ENCODE measurements at places on chromosomes 13 and 19.

DNA sequence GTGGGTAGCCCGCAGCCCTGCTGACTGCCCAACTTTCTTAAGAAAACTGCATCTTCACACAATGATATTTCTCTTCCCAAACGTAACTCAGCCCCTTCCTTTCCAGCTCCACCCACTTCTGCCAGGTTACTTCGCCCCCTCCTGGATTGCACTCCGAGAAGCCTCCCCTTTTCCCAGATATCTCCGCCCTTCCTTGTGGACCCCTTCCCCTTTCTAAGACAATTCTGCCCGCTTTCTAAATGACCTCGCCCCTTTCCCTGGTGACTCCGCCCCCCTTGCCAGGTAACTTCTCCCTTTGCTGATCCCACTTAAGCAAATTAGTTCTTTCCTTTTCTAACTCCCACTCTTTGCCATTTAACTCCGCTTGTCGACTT lies 2.6 kb downstream of the VSIG10L start:
- no peak for DNase-seq

- peak; percentile 5 for DNase-seq
Observed at GRCh38 chr13:59269476-59269875, 894.3 kb downstream of the DIAPH3 start.

DNA sequence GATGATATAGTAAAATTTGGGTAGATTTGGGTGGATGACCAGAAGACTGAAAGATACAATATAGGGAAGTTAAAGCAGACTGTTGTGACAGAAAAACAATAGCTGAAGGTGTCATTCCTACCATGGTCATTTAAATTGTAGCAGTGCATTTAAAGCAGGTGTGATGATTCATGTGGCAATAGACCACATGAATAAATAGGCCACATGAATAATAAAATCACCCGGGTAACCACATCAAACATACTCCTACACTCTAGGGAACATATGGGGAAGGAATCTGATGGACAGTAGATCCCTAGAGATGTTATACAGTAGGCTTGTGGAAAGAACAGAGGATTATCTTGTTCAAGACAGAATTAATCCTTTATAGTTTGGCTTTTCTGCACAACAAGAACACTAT lies 392.6 kb downstream of the SLITRK5 start:
- peak; percentile 10 for DNase-seq

GRCh38 chr13:30453727-30454126 lies 12.0 kb downstream of the HMGB1 start:
- peak; percentile 60 for DNase-seq

GRCh38 chr19:50147462-50148423 lies 15.3 kb downstream of the IZUMO2 start:
- peak; percentile 82 for DNase-seq

GRCh38 chr13:20160306-20161274 lies at the start of gene GJA3:
Gene GJA3 (minus strand): TSS chr13:20161052. CDS start chr13:20143288, 17,764 bp downstream.
- peak; percentile 70 for DNase-seq

DNA sequence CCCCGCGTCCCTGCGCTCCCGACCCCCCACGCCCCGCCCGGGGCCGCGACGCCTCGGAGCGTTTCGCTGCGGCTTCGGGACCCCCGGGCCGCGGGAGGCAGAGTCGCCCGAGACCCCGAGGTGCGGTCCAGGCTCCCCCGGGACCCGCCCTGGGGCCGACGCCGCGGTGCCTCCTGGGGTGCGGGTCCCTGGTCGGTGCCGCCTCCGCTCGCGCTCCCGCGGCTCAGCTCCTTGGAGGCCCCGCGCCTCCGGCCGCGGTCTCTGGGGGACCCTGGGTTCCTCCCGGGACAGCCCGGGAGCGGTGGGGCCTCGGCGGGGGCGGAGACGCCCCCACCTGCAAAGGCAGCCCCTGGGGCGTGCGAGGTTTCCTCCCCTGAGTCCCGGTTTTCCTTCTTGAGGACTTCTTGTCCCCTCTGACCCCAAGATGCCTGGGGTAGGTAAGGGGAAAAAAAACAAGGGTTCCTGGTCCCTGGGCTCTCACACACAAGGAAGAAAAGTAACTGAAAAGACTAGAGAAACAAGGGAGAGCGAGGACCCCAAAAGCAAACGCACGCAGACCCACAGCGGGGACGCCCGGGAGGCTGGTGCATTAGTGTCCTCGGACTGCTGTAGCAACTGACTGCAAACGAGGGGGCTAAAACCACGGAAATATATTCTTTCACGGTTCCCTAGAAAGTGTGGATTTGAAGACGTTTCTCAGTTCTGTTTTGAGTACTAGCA lies 740 bp downstream of the ZNF555 start:
- DNase-seq: peak; percentile 15

DNA sequence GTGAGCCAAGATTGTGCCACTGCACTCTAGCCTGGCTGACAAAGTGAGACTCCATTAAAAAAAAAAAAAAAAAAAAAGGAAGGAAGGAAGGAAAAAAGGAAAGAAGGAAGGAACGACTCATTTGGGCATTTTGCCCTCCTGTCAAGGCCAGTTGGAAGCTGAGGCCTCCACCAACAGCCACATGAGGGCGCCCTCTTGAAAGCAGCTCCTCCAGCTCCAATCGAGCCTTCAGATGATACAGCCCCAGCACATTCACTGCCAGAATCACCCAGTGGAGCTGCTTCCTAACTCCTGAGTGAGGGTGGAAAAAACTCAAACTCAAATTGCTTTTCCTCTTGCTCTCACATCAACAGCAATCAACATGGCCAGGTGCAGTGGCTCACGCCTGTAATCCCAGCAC lies 40.9 kb downstream of the GNG7 start:
- DNase-seq: peak; percentile 26

- DNase-seq: no peak
Observed at GRCh38 chr19:6671960-6672359, 2.0 kb upstream of the TNFSF14 start.

GRCh38 chr19:13981988-13982501 lies 24.1 kb downstream of the RFX1 start:
- no peak for DNase-seq

- DNase-seq: peak; percentile 96
Observed at GRCh38 chr19:51572908-51573307, 1.8 kb downstream of the ZNF175 start.

DNA sequence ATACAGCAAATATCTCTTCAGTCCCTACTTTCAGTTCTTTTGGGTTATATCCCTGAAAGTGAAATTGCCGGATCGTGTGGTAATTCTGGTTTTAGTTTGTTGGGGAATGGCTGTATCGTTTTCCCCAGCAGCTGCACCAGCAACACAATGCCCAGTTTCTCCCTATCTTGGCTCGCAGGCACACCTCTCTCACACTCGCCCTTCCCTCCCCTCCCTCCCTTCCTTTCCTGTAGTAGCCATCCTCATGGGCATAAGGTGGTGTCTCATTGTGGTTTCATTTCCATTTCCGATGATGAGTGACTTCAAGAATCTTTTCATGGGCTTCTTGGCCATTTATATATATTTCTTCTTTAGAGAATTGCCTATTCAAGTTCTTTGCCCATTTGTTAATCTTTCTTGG lies 8.6 kb upstream of the GPR18 start:
- peak; percentile 50 for DNase-seq

DNA sequence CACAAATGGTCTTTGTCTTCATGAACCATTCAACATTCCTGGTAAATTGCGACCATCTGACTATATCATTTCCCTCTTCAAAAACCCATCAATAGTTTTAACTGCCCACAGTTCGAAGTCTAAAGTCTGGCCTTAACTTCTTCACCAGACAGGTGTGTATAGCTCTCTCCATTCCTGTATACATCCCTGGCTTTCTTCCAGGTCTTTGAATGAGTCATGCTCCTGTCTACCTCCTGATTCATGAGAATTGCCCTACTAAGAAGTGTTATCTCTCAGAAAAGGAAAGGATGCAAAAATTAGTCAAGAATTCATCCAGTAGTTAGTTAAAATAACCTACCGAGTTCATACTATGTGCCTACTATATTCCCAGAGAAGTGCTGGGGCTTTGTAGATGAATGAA lies 225.0 kb downstream of the TBC1D4 start:
- DNase-seq: peak; percentile 44

GRCh38 chr13:20942938-20943559 lies 40.5 kb upstream of the XPO4 start:
- DNase-seq: no peak

- peak; percentile 29 for DNase-seq
Observed at GRCh38 chr13:114161644-114162532, 17.2 kb upstream of the CFAP97D2 start.

GRCh38 chr19:374183-374885 lies 29.7 kb upstream of the MIER2 start:
- DNase-seq: no peak

DNA sequence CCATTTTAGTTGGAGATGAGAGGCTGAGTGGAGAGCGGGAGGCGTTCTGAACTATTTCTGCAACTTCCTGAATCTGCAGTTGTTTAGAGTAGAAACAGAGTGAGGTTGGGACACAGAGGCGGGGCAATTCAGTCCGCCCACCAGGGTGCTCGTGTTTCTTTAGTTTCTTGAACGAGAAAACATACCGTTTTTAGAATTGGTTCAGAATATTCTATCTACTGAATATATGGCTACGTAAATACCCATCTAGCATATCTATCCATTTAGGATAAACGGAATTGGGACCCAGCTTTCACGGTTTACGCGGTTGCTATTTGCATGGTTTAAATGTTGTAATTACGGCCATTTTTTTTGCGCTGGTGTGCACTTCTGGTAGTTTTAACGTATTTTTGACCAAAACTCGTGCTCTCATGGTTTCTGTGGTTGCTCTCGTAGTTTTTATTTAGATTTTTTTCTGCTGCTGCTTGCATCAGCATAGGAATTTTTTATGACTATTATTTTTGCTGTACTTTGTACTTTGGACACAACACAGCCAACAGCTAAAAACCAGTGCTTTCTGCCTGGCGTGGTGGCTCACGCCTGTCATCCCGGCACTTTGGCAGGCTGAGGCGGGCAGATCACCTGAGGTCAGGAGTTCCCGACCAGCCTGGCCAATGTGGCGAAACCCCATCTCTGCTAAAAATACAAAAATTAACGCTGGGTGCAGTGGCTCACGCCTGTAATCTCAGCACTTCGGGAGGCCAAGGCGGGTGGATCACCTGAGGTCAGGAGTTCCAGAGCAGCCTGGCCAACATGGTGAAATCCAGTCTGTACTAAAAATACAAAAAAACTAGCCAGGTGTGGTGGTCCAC lies 32.7 kb downstream of the TIMM13 start:
- DNase-seq: no peak

GRCh38 chr13:45808925-45809324 lies 42.6 kb downstream of the SIAH3 start:
- DNase-seq: no peak

GRCh38 chr19:27964185-27964584 lies 1248.8 kb downstream of the UQCRFS1 start:
- no peak for DNase-seq

GRCh38 chr13:97122381-97122996 lies 99.6 kb upstream of the MBNL2 start:
- DNase-seq: peak; percentile 87

GRCh38 chr13:97588993-97589392 lies 155.0 kb downstream of the RAP2A start:
- DNase-seq: no peak

DNA sequence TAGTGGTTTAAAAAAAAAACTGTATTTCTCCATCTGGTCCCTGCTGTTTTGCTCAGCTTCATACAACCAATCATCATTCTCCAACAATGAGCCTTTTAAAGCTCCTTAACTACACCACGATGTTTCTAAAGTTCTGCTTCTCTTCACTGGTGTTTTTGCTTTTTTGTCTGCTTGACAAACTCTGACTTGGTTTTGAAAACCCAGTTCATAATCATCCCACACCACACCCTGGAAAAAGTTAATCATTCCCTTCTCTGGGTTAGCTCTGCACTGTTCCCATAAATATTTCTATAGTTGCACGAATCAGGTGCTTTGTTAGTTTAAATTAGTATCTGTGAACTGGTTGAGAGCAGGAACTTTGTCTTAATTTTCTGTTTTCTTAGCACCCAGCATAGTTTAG lies 217.1 kb downstream of the ENOX1 start:
- no peak for DNase-seq

GRCh38 chr13:82934000-82934399 lies 948.3 kb downstream of the SLITRK1 start:
- DNase-seq: no peak

DNA sequence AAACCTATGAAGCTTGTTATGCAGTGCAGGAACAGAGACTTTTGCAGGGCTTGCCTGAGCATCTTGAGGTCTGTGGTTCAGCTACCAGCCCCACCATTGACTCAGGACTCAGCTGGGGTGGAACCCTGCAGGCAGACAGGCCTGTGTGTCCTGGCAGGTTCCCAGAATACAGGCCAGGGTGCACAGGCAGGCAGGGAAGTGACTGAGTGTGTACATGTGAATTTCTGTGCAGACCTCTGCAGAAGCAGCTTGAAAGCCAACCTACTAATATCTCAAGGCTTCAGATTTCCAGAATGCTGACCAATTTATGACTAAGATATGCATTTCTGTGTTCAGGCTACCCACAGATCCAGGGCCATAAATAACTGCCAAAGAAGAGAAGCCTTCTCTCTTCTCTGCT lies 254.4 kb downstream of the DLEU7 start:
- DNase-seq: peak; percentile 90

DNA sequence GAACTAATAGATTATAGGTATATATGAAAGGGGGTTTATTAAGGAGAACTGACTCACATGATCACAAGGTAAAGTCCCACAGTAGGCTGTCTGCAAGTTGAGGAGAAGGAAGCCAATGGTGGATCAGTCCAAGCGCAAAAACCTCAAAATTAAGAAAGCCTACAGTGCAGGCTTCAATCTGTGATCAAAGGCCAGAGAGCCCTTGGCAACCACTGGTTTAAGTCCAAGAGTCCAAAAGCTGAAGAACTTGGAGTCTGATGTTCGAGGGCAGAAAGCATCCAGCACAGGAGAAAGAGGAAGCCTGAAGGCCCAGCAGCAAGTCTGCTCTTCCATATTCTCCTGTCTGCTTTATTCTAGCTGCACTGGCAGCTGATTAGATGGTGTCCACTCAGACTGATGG lies 721.3 kb upstream of the PCDH9 start:
- no peak for DNase-seq

GRCh38 chr19:43747557-43748204 lies 7.1 kb downstream of the SMG9 start:
- DNase-seq: no peak

DNA sequence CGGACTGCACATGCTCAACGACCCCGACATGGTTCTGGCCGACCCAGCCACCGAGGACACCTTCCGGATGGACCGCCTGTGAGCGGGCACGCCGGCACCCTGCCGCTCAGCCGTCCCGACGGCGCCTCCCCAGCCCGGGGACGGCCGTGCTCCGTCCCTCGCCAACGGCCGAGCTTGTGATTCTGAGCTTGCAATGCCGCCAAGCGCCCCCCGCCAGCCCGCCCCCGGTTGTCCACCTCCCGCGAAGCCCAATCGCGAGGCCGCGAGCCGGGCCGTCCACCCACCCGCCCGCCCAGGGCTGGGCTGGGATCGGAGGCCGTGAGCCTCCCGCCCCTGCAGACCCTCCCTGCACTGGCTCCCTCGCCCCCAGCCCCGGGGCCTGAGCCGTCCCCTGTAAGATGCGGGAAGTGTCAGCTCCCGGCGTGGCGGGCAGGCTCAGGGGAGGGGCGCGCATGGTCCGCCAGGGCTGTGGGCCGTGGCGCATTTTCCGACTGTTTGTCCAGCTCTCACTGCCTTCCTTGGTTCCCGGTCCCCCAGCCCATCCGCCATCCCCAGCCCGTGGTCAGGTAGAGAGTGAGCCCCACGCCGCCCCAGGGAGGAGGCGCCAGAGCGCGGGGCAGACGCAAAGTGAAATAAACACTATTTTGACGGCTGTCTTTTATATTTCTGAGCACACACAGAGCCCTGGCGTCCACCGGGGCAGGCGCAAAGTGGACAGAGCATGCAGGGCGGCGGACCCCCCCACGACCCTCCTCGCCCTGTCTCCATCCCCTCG lies 13.6 kb downstream of the COMP start:
- no peak for DNase-seq

All from ELR (cell line).